ENCODE measurements at places on chromosomes 3 and 15.

- DNase-seq, result no peak
Observed at GRCh38 chr15:29066310-29066709, 180.5 kb downstream of the APBA2 start.

DNA sequence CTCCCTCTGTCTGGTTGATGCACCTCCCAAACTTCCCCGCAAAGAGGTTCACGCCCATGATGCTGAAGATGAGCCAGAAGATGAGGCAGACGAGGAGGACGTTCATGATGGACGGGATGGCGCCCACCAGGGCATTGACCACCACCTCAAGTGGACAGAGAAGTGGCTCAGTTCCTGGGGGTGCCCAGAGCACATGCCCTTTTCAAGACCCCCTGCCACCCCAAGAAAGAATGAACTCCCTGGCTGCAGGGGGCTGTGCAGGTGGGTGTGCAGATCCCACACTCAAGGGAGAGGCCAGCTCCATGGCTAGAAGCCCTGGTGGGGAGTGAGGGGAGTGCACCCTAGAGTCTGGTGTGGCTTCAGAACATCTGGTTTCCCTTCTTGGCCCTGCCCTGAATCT, 64.1 kb downstream of the EXOG start:
- no peak for DNase-seq

GRCh38 chr15:70451821-70452653, 311.3 kb downstream of the UACA start:
- no peak for DNase-seq

DNA sequence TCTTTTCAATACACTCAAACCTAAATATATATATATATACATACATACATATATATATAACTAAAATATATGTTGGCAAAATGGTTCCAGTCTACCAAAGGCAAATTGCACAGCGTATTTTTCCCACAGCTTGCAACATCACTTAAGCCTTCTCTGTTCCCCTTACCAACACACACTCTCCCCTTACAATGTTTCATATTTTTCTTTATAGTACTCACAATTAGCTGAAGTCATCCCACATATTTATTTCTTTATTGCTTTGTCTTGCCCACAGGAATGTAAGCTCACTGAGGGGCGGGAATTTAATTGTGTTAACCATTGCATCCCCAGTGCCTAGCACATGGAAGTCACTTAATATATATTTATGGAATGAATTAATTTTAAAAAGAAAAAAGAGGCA, 288.3 kb downstream of the ULK4 start:
- peak; percentile 59 for DNase-seq

- DNase-seq, result no peak
Observed at GRCh38 chr3:115254492-115255196, 107.6 kb upstream of the ZBTB20 start.

- peak; percentile 41 for DNase-seq
Observed at GRCh38 chr3:12791430-12791829, 5.0 kb upstream of the CAND2 start.

DNA sequence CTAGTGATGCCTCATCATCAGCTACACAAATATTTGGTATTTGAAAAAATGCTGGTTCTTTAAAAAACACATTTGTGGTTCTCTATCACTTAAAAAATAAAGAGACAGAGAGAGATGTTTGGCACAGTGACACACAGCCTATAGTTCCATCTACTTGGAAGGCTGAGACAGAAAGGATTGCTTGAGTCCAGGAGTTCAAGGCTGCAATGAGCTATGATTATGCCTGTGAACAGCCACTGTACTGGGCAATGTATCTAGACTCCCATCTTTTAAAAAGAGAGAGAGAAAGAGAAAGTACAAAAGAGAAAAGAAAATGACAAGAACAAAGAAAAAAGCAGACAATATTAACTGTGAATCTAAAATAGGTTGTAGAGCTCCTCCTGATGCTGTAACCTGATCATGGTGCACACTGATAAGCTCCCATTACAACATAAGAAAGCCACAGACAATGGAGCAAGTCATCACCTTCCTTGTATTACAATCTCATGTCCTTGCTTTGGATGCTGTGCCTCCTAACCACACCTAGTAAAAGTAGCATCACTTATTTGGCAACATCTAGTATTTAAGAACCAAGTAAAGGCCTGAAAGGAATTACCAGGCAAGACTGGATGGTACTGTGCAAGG, 31.7 kb upstream of the MAP4 start:
- no peak for DNase-seq

DNA sequence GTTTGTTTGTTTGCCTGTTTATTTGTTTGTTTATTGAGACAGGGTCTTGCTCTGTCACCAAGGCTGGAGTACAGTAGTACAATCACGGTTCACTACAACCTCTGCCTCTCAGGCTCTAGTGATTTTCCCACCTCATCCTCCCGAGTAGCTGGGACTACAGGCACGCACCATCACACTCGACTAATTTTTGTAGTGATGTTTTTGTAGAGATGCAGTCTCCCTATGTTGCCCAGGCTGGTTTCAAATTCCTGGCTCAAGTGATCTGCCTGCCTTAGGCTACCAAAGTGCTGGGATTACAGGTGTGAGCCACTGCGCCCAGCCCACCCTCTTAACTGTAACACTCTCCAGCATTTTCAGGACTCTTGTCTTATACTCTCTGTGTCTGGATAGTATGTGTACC, 26.7 kb downstream of the PLD1 start:
- no peak for DNase-seq

DNA sequence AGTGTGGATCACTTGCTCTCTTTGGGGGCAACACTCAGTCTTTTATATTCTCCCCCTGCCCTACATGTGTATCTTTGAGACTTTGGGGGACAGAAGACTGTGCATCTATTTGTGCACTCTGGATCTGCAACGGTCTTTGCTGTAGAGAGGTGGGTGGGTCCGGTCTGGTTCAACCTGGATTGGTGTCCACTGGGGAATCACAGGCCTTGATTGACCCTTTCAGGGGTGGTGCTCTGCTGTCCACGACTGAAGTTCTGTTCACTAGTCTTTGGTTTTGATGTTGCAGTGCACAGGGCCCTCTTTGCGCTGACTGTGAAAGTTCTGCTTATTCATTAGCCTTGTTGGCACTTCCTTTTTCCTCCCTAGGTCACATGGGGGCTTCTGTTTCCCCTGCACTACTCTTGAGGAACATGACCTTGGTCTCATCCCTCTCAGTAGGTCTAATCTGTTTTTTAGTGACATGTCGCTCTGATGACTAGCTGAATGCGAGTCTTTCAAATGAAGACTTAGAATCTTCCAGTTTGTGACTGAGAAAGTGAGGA, 284.2 kb downstream of the SV2B start:
- DNase-seq, result no peak

DNA sequence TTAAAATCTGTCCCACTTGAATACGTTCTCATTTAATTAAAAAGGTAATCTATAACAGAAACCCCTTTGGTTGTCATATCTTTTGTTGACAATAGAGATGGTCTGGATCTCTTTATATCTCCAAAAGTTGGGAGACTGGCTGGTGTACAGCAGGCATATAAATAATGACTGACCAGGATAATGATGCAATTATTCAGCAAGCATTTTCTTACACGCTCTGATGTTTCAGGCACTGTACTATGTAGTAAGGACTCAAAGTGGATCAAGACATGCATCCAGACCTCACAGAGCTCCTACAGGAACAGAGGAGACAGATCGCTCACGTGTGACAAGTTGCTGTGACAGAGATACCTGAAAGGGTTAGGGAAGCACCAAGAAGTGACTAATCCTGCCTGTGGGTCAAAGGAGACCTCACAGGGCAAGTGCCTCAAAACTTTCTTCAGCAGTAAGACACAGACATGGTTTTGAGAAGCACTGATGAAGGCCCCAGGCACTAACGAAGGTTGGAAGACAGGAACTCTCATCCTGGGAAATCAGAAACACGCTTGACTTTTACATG, 25.7 kb downstream of the VPS39 start:
- no peak for DNase-seq

GRCh38 chr15:98076021-98076816, 115.7 kb downstream of the ARRDC4 start:
- DNase-seq, result no peak

DNA sequence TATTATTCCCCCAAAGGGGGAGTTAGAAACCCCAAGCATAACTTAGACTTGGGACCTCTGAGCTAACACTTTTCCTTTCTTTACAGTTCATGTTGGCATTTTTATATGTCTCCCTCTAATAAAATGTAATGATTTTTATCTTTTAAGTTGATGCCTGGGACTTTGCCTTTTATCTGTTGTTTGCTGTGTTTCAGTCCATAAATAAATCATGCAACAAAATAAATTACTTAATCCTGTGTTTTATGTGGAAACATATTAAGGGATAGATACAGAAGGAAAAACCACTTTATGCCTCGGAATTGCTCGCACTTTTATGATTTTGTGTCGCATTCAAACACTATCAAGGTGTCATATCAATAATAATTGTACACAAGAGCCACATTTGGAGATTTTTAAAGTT, 93.7 kb upstream of the TBC1D5 start:
- DNase-seq, result no peak

GRCh38 chr15:95988574-95988887, 342.0 kb upstream of the NR2F2 start:
- peak; percentile 20 for DNase-seq

GRCh38 chr3:111045564-111045963, 26.1 kb upstream of the NECTIN3 start:
- no peak for DNase-seq

DNA sequence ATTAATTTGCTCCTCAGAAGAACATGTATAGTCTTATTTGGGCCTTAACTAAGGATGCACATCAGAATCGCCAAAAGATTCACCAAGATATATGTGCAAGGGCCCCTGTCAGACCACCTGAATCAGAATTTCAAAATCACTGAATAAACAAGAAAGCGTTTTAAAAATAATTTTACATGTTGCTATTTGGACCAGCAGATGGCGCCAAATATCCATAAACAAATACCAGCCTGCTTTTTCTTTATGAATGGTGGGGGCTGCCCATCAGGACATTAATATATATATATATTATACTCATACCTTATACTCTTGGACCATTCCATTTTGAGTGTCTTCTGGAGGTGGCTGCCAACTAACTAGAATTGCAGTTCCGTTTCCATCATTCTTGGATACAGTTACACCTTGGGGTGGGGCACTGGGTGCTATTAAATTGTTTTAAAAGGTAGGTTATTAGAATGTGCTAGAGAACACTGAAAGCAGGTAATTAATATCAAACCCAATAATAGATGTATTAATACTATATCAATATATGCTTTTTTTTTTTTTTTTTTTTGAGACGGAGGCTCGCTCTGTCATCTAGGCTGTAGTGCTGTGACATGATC, 1108.3 kb downstream of the ROBO1 start:
- peak; percentile 8 for DNase-seq

DNA sequence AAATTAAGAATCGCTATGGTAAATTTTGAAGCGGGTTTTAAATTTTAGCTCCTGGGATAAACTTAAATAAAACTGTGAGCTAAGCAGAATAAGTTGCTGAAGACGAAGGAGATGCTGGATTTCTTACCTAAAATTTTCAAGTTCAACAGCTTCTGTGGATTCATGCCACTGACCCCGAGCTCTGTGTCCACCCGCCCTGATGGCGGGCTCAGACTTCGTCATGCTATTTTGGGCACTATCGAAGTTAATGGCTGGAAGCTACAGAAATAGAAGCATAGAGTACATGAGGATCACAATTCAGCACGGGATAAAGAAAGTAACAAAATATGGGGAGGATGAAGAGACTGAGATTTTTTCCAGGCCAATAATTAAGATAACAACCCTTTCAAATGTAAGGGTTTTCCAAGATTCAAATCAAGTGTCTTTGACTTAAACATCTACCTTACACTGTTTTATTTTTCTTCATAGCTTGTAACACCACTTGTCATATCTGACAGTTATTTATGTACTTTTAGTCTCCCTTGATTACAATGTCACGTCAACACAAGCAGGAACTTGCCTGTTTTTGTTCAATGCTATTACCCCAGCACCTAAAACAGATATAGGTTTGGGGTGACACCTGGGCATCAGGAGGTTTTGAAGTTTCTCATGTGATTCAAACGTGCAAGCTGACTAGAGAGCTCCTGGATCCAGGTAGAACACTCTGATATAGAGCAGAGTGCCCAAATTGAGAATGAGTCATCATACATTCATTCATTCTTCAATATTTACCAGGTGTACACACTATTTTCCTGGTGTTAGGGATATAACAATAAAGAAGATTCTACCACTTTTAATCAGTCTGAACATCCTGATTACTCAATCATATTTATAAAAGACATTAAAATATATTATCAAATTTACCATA, 23.0 kb downstream of the NEK10 start:
- DNase-seq, result no peak

Data from HCEC 1CT (cell line).